ENCODE measurements at places on chromosomes 16 and 17.

- DNase-seq: no peak
These were observed 19.9 kb downstream of the PGS1 start for GRCh38 chr17:78398390-78398789.

DNA sequence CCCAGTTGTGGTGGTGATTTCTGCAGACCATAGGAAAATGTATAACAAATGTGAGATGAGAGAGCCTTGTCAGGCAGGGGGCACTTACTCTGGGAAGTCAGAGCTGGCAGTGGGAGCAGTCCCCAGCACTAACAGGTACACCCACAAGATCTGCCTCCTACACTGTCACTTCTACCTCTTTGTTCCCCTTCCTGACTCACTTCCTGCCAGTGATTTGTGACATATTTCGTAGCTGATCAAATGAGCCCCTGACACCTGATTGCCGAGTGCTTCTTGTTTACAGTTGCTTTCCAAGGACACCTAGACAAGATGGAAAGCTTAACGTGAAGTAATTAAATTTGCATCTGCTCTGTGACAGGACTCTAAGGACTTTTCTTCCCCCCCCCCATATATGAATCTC, 40.5 kb downstream of the FTO start:
- peak; percentile 1 for DNase-seq

GRCh38 chr17:3754066-3754457, 30.4 kb downstream of the HASPIN start:
- no peak for DNase-seq

GRCh38 chr16:49456763-49457162, 83.2 kb downstream of the C16orf78 start:
- no peak for DNase-seq

DNA sequence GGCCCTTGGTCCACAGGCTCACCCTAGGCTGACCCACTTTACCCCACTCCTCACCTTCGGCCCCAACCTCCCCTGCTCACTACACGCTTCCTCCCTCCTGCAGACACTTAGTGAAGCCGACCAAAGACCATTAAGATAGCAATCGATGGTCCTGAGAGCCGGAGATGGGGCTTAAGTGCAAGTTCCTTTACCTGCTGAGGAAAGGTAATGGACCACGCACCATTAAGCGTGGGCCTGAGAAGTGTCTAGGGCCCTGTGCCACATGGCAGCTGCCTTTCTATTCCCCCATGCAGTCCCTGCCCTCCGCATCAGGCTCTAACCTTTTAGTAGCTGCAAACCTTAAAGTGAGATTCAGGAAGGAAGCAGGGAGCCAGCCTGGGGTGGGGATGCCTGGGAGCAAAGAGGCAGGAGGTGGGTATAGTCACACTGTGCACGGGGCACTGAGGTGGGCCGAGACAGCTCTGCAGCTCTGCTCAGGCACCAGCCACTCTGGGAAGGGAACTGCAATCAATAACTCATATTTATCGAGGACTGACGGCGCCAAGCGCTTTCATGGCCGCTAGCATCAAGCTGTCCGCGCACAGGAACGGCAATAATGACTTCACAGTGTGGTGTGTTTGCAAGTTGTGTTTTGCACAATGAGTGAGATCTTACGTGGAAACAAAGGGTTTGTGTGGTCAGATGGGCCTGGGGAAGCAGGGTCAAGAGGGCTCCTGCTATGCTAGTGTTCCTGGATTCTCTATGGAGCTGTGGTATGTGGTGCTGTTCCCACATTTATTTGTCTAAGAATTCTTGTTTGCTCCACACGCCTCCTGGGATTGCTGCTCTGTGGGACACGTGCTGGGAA, 84.9 kb upstream of the CDC42EP4 start:
- DNase-seq: no peak

DNA sequence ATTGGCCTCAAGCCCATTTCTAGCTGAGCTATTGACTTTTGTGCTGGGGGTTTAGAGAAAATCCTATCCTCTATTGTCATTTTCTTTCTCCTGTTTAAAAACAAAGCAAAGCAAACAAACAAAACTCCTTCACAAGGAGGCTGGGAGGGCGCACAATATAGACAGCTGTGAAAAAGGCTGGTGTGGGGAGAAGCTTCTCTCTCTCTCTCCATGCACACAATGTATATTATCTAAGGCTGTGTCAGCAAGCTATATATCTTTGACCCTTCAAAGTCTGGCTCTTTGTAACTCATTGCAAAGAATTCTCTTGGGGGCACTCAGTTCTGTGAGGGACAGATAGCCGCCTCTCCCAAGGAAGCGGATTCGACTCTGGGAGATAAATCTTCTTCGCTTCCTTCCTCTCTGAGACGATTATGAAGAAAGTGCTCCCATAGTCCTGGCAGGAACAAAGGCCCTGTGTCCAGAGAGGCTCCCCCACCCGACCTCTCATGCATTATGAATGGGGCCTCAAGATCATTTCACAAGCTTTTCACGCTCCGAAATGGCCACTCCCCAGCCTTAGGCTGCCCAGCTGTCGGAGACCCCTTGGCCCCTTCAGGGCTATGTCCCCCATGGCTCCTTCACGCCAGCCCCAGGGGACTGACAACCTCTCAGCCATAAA, 33.2 kb upstream of the MEAK7 start:
- DNase-seq: no peak

GRCh38 chr17:19705771-19706770, 10.3 kb downstream of the SLC47A2 start:
- DNase-seq: no peak

DNA sequence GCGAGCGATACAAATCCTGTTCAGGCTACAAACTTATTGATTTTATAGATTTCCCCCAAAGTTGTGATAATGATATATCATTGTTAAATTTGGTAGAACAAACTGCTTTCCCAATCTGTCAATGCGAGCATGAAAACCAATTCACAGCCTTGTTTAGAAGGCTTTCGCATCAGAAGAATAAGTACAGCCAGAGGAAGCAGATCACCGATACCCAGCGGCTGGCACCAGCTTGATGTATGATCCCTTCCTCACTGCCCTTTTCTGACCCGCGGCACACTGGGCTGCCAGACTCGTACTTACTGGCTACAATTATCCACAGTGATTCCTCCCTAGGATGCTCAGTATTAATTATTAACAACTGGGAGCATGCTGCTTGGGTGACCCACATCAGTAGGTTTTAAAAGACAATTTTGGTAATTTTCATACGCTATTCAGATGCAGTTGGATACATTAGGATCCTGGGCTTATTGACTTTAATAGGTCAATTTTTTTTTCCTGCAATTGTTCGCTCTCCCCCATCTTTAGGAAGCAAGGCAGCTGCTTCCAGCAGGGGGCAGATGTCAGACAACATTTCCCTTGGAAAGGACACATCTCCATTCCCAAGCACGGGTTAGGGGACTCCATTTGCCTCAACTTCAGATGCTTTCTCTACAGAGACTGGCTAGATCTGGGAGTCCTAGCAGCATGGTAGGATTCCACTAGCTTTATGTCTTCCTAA, 582.7 kb upstream of the PSMD7 start:
- DNase-seq: no peak
